ENCODE measurements at places on chromosomes 12 and 14.

- peak; percentile 15 for DNase-seq
Observed at GRCh38 chr12:7090222-7090998, 1.8 kb downstream of the C1R start.

GRCh38 chr12:14884458-14884878 is 1.2 kb downstream of the MGP start:
- DNase-seq = peak; percentile 81

DNA sequence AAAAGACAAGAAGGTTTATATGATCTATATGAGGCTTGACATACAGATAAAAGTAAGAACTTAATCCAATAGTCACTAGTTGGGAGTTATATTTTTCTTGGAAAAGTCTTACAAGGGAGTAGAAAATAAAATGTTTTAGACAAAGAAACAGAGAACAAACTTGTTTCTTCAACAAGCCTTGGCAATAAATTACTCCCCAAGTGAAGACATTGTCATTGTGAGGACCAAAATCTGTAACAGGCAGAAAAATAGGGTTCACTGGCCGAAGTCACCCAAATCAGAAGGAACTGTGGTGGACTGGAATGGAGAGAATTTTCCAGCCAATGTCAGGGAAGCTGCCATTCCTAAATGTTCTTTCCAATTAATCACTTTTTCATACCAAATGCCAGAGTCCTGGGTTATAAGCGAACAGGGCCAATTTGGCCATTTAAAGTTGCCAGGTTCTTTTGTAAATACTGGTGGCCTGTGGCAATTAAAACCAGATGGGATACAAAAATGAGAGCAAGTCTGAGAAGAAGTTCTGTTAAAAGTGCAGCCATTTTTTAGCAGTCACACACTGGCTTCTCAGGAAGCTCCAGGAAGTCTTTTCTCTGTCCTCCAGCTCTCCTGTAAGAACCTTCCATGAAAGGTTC is 117.3 kb upstream of the OVCH1 start:
- peak; percentile 35 for DNase-seq

- no peak for DNase-seq
Observed at GRCh38 chr12:22993609-22994315, 368.8 kb downstream of the ETNK1 start.

- DNase-seq = peak; percentile 27
Observed at GRCh38 chr14:95222151-95222631, 64.9 kb upstream of the DICER1 start.

GRCh38 chr12:119684711-119685369 is 16.9 kb downstream of the PRKAB1 start:
- peak; percentile 40 for DNase-seq

- DNase-seq = no peak
Observed at GRCh38 chr12:113405694-113406093, 2.0 kb upstream of the SDS start.

DNA sequence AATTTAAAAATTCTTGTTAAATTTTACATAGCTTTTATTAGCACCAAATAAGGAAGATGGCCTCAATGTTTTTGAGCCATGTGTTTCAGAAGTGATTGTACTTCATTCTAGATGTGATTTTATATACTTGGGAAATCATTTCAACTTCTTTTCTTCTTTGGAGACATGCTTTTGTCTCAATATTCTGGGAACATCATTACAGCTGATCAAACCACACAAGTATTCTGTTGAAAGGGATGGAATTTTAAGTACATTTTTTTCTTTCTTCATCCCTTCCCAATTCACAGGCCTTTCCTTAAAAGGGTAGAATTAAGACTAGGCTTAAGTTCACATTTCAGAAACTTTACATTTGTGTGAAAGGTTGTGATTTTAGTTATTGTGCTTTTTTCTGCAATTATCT is 66.4 kb downstream of the PAPOLA start:
- peak; percentile 53 for DNase-seq

- DNase-seq = no peak
Observed at GRCh38 chr12:2312770-2313169, 260.0 kb downstream of the CACNA1C start.

- DNase-seq = no peak
Observed at GRCh38 chr14:53742233-53742620, 214.4 kb downstream of the BMP4 start.
